ENCODE measurements at places on chromosomes 11 and 22.

GRCh38 chr22:27673839-27674238 lies 127.7 kb downstream of the MN1 start:
- no peak for DNase-seq

- no peak for DNase-seq
Observed at GRCh38 chr22:20143883-20144665, 6.8 kb downstream of the CCDC188 start.

DNA sequence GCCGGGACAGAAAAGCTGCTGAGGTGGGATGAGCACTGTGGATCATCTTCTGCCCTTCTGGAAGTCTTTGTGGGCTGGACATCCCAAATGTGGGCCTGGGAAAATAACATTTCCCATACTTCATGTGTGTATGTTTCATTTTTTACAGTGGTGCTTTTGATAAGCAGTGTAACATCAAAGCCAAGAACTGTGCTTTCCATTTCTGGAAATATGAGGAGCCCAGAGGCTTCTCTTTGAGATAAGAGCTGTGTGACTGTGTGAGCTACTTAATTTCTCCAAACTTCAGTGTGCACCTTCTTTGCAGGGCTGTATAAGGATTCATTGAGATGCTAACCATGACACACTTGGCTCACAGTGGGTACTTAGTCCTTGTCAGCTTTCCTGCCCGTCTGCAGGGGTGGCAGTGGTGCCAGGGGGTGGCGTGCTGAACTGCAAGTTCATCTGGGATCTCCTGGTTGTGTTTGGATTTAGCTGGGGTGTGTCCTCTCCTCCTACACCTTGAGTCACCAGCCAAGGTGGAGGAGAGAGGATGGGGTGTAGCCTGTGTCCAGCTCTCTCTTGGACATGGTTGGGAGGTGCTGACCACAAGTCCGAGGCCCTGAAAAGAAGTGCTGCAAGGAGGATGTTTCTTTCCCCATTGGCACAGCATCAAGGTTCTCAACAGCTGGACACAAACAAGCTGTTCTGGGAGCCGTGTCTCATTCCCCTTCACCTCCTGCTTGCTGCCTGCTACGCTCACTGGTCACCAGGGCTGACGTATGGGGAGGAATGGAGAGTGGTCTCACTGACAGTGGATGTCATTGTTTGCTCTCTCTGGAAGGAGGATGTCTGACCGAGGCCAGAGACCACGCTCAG lies 139.4 kb downstream of the TEAD1 start:
- no peak for DNase-seq

DNA sequence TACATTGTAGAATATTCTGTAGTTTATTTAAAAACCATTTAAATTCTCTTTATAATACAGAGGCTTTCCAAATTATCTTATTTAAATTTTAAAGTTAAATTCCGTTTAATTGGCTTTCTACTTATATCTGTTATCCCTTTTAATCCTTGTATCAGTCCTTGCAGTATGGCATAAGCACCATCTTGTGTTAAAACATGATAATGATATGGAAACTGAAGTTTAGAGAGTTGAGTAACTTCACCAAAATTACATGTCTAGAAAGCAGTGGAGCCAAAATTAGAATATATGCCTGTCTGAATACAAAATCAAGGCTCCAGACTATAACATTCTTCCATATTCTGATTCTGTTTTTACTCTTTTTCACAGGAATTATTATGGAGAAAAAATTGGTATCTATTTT lies 57.0 kb downstream of the ANO5 start:
- DNase-seq: no peak

DNA sequence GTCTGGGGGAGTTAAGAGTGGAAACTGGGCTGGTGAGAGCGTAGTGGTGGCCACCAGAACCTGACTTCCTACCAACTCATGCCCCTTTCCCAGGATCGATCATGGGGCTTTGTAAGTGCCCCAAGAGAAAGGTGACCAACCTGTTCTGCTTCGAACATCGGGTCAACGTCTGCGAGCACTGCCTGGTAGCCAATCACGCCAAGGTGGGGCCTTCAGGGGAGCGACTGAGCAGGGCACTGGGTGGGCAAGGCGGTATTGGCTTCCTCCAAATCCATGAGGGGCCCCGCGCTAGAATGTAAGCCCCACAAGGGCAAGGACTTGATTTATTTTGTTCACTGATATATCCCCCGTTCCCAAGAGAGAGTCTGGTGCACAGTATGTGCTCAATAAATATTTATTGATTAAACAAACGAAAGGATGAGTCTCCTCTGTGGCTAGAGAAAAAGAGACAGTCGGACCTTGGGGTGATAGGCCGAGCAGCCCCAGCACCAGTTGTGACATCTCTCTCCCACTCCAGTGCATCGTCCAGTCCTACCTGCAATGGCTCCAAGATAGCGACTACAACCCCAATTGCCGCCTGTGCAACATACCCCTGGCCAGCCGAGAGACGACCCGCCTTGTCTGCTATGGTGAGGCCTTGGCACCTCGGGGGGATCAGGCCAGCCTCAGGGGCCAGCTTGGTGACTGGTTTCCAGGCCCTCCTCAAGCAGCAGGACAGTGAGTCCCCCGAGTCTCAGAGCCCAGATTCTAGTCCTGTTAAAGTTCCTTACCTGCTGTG lies 765 bp downstream of the ZFPL1 start:
- DNase-seq: no peak

DNA sequence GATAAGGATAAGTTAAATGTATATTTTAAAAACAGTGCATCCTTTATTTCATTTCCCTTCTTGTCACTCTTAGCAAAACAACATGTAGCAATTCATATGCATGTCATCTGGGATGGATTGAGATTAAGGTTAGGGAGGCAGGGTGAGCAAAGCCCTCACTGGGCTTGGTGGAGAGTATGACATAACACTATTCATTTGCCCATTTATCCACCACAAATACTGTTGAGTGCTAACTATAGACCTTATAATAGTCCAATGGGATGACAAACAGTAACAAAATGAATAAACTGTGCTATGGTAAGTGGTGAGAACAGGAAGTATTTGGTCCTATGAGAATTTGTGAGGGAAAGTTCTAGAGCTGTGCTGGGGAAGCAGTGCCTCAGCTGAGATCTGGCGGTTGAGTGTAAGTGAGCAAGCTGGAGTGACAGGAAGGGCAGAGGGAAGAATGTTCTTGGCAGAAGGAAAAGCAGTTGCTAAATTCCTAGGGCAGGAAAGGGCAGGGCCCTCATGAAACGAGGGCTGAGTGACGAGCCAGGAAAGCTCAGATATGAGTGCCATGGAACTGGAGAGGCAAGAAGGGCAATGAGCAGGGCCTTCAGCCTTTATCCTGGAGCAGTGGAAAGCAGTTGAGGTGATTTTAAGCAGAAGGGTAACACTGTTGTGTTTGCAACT lies 6.7 kb downstream of the HSD17B12 start:
- DNase-seq: no peak

- no peak for DNase-seq
Observed at GRCh38 chr11:135004495-135004894, 592.5 kb upstream of the B3GAT1 start.

DNA sequence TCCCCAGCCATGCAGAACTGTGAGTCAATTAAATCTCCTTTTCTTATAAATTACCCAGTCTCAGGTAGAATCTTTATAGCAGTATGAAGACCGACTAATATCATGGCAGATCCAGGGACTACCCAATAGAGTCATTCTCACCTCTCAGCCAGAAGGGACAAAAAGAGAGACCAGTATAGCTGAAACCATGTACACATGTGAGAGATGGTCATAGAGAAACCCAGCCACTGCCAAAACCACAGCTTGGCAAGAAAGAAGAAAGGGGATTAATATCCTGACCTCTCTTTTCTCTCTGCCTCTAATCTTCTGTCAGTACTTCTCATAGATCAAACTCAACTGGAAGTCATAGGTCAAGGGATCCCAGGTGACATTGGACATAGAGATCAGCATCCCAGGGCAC lies 109.8 kb downstream of the CCDC34 start:
- no peak for DNase-seq

DNA sequence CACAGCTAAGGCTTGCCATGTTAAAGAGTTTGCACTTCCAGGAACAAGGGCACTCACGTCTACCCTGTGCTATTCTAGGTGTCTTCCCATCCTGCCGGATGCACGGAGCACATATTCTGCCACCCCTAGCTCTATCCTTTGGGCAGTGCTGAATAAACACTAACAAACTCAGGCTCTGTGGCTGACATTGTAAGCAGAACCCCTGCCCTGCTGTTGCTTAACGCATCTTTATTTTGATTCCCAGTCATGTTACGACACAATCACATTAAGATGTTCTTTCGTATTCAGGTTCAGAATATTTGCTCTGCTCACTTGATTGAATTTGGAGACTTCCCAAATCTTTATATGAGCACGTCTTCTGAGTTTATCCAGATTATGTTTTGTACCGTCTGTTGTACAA lies 3.7 kb upstream of the HDHD5 start:
- no peak for DNase-seq

- no peak for DNase-seq
Observed at GRCh38 chr11:3194016-3194816, 24.4 kb downstream of the MRGPRG start.

DNA sequence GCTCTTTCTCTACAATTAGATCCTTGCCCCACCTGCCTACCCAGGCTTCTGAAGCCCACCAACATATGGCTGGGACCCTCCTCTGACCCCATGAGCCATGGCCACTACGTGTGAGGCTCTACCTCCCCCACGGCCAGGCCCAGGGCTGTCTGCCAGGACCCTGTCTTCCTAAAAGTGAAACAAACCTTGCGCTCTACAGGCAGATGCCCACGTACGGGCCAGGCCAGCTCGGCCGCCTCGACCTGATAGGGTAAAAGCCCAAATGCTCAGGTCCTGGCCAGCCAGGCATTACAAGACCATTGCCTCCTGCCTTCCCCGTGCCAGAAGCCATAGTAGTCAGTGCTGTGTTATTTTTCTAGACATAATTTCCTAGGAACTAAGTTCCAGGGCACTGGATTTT lies 1496.4 kb downstream of the BRD1 start:
- DNase-seq: no peak

DNA sequence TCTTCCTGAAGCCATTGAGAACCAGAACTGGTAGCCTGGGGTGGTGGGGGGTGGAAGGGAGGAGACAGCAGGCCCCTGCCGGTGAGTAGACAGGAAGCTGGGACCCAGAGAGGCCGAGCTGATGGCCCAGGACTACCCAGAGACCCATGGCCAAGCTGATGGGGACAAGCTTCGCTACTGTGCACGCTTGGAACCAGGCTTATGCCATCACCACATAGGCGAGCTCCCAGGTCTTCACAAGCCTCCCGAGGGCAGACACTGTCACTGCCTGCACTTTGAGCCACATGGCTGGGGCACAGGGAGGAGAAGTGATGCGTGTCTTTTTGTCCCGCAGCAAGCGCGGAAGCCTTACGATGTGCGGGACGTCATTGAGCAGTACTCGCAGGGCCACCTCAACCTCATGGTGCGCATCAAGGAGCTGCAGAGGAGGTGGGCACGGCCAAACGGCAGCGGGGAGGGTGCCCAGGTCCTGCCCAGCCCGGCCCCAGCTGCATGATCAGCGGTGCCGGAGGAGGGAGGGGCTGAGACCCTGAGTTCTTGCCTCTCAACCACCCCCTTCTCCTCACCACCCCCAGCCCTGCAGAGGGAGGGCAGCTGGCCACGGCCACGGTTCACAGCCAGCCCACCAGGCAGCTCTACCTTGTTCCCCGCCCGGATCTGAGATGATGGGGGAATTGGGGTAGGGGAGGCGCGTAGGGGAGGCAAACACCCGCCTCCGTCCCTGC lies 76.0 kb upstream of the KCNQ1OT1 start:
- no peak for DNase-seq

DNA sequence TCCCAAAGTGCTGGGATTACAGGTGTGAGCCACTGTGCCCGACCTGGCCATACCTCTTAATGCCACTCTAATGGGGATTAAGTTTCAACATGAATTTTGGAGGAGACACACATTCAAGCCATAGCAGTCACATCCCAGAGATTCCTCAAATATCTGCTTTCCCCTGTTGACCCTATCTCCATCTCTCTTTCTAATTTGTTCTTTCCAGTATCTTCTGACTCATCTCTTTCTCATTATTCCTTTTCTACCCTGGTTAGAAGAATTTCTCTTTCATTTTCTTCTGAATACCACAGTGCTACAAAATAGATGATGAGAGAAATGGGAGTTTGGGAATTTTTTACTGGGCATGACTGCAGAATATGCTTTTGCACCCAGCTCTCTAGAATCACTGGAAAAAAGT lies 5.1 kb downstream of the OR10V1 start:
- DNase-seq: no peak

GRCh38 chr11:97280347-97280746 lies 890.5 kb downstream of the JRKL start:
- no peak for DNase-seq

Data from stimulated activated CD4-positive, alpha-beta T cell treated with anti-CD3 and anti-CD28 coated beads, Interleukin-12 subunit alpha, Interleukin-12 subunit beta, amount 100 ng/mL, for 48 hours (primary cell).